ENCODE measurements at places on chromosomes 5 and 9.

GRCh38 chr5:143695941-143696340 is 116.0 kb upstream of the HMHB1 start:
- no peak for DNase-seq

- DNase-seq, result peak; percentile 8
Observed at GRCh38 chr5:80466669-80467485, 21.0 kb upstream of the FAM151B start.

DNA sequence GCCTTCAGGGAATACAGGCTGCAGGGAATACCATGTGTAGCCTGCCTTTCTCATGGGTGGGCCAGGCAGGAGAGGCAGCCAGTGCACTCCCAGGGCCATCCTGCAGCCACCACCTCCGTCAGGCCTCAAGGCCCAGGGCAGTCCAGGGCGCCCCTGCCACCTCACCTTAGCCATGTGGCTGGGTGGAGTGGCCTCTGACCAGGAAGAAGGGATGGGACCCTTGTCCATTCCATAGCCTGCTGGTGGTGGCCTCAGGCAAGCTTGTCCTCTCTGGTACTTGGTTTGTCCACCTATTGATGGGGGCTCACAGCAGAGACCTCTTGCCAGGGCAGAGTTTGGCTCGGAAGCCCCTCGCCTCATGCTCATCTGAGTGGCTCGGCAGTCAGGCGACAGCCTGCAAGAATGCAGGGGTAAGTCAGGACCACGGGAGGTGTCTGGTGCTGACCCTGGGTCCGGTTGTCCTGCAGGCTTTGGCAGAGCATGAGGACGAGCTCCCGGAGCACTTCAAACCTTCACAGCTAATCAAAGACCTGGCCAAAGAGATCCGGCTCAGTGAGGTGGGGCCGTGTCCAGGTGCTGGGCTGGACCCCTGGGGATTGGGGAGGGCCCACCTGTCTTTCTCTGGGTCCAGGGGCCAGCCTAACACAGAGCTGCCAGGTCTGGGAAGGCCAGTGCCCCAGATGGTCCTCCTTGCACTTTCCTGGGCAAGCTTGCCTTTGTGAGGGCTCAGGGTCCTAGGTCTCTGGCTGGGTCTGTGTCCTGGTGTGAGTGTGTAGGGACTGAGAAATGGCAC is 82.9 kb downstream of the PHF2 start:
- no peak for DNase-seq

GRCh38 chr5:148094336-148094735 is 30.6 kb downstream of the SPINK5 start:
- DNase-seq, result no peak

DNA sequence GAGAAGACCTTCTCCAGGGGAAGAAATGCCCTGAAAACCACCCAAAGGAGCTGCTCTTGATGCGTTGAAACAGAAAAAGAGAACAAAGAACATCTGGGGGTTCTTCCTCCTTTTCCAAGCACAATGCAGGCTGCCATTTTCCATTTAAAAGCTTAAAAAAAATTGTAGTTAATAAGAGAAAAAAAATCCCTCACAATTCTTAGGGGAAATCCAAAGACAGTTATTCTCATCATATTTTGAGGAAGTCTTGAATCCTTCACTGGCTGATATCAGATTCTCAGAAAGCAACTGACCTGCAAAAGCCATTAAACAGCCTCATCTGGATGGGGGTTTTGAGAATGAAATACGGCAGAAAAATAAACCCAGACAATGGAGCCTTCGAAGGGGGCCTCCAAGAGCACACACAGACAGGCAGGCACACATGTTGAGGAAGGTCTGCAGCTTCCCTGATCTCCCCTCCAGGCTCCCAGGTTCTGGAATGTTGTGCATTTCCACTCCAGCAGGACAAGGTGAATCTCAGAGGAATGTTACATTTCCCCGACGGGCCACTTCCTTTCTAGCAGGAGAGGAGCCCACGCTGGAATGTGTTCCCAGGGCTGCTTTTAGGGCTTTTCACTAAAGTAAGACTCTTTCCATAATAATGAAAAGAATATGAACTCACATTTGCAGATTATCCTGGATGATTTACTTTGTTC is 159.4 kb upstream of the S1PR3 start:
- DNase-seq, result no peak

GRCh38 chr5:75909223-75909622 is 174.0 kb upstream of the SV2C start:
- no peak for DNase-seq

All from fibroblast of skin of back (primary cell).